ENCODE measurements at places on chromosomes 3 and 15.
A peak's percentile ranks its signal among the peaks of the same experiment; 100 is the strongest.

DNA sequence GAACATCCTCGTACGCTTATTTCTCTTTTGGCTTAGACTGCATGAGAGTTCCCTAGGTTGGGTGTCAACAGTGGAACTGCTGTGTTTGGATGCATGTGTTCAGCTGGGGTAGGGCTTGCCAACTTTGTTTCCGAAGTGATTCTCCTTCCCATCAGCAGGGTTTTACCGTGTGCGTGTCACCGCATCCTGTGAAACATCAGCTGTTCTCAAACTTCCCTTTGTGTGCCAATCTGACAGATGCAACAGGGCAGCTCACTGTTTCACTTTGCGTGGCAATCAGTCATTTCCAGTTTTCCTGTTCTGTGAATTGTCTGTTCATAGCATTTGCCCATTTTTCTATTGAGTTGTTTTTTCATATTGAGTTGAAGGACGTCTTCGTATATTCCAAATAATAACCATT, 218.8 kb downstream of the VPS13C start:
- DNase-seq: no peak

- DNase-seq: no peak
Observed at GRCh38 chr3:191461113-191461595, at the start of gene PYDC2. Gene PYDC2, plus strand, starts transcription at chr3:191461163. Its CDS starts 0 bp downstream, at chr3:191461163.

GRCh38 chr15:61130950-61131942, 97.9 kb downstream of the RORA start:
- no peak for DNase-seq

GRCh38 chr3:194140520-194141414, 4.8 kb downstream of the HES1 start:
- no peak for DNase-seq

DNA sequence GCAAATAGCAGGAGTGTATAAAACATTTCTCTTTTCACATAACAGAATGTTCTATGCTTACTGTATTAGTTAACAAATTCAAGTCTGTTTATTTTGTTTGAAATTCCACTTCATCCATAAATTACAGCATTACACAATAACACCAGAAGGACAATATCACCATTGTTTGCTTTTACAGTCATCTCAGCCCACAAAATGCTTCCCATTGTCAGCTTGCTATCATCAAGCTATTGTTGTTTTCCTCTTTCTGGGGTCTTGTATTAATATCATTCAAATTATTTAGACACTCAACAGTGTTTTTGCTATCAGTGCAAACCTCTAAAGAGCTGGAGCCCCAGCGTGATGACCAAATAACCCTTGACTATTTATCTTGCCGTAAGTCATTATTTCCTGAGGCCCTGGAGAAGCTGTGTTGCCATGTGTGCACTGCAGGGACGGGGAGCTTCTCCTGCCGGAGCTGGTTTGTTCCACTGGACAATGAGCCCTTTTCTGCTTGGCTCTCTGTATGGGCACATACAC, 1.1 kb downstream of the SAMMSON start:
- DNase-seq: no peak

GRCh38 chr3:189758186-189758585, 127.0 kb downstream of the TP63 start:
- no peak for DNase-seq

- DNase-seq: no peak
Observed at GRCh38 chr3:46228260-46229242, 13.7 kb upstream of the CCR3 start.

- DNase-seq: no peak
Observed at GRCh38 chr3:188331166-188331565, 177.2 kb downstream of the LPP start.

DNA sequence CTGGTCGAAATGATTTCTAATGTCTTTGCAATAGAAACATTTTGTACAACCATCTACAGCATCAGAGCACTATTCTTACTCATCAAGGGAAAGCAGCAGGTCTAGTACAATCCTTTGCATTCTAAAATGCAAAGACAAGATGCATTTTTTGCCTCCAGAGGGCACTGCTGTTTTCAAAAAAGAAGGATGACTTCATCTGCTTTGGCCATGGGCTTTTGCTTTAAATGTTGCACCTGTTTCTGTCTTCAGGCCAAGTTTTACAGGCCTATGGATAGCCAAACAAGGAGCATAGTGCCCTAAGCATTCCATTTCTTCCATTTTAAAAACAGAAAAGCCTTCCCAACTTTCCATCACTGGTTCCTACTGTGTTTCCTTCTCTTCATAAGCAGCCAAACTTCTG, 3.4 kb downstream of the PARP9 start:
- DNase-seq: peak; percentile 54

- DNase-seq: no peak
Observed at GRCh38 chr3:29291982-29292363, 11.1 kb downstream of the RBMS3 start.

DNA sequence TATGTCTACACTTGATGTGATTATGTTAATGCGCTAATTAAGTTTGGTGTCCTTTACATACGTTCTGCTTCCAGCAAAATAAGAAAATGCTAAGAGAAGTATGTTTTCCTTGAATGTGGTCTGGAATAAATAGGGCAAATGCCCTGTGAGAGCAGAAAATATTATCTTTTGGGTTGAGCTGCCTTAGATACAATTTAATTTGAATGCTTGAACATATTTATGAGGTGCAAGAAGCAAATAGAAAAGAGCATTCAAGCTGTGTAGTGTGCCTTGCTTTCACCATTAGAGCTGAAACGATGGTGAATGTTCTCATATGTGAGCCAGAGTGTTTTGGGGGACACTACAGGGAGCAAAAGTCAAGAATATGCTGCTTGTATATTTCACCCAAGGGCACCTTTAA, 15.9 kb upstream of the ARNT2 start:
- DNase-seq: no peak

DNA sequence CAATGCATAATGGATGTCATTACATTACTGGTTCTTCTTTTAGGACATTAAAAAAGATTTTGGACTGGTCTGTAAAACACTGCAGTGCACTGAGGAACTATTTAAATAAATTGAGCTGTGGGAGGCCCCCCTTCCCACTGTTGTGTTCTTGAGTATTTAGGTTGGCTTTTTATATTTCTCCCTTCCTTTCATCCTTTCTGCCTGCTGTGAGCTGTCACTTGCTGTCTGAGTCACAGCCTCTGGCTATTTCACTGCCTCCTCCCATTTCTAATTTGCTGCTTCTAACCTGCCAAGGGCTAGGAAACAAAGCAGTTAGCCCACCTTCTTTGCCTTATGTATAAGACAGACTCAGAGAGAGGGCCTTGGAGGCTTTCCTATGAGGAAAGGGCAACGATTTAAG, 89.0 kb upstream of the FNDC3B start:
- no peak for DNase-seq

DNA sequence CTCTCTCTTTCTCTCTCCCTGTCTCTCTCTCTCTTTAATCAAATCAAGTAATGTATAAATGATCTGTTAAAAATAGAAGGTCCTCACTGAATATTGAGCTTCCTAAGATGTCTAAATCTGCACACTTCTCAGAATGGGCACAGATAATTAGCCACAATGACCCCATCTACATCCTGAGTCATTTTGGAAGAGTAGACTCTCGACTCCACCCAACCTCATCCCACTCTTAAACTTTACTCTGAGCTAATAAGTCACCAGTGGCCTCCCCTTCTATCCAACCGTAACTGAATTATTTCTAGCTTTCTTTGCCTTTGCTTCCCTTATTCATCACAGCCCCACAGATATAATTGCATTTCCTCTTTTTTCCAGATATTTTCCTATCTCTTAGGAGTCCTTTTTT, 326.5 kb upstream of the ZNF717 start:
- DNase-seq: no peak

GRCh38 chr15:37134699-37135131, 34.4 kb upstream of the MEIS2 start:
- no peak for DNase-seq

GRCh38 chr3:52350416-52350815, 34.3 kb downstream of the DNAH1 start:
- no peak for DNase-seq

DNA sequence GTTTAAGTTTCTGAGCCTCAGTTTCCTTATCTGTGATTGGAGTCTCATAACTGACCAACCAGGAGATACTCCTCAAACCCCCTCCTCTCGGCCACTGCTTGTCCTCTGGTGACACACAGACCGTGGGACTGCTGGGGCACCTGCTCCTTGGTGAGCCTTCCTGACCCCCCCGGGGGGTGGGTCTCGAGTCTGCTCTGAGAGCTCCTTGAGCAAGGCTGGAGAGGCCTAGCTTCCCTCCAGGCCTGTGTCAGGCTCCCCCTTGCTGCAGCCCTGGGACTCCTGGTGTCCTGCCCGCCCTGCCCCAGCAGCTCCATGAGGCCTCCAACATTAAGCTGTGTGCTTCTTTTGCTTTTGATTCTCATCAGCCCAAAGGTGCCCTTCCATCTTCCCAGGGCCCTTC, 27.7 kb downstream of the SRPRB start:
- DNase-seq: no peak

- no peak for DNase-seq
Observed at GRCh38 chr3:127823426-127823857, 1.1 kb upstream of the MGLL start.

DNA sequence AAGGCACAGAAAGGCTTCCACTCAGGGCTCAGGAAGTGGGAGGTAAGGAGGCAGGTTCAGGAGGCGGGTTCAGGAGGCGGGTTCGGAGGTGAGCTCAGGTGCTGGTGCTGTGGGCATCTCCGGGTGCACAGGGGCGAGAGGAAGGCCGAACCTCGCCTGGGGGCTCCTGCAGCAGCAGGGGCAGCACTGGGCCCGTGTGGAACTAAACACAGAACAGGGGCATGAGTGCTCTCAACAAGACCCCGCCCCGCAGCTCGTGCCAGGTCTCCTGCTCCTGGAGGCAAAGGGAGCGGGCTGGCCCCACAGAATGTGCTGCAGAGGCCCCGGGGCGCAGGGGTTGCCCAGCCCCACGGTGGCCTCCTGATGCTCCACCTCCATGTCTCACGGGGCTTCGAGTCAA, 13.7 kb downstream of the ZDHHC19 start:
- no peak for DNase-seq

DNA sequence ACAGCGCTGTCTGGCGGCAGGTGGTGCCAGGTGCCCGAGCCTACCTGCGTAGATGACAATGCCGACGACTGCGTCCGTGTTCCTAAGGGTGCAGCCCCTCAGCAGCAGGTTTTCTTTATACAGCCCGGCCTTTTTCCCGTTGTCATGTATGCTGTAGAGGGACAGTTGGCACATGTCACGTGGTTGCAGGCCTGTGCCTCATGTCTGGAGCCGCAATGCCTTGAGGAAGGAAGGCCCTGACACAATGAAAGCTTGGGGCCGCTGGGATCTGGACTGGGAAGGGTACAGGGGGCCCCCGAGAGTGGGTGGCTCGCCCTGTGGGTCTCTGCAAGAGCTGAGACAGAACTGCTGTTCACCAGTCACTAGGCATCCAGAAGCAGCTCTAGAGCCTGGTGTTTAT, 136.0 kb downstream of the ATP10A start:
- no peak for DNase-seq

DNA sequence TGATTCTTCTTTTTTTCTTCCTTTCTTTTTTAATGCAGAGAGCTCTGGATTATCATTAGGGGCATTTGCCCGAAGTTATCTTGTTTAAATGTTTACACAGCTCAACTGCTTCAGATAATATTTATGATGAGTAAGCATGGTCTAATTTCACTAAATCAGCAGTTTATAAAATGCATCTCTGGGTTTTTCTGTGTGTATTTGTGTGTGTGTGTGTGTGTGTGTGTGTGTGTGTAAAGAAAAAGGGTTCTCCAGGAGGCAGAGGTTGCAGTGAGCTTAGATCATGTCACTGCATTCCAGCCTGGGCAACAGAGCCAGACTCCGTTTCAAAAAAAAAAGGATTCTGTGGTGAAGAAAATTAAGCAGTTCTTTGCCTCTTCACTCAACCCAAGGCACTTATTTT, 25.9 kb upstream of the TNFSF10 start:
- no peak for DNase-seq

DNA sequence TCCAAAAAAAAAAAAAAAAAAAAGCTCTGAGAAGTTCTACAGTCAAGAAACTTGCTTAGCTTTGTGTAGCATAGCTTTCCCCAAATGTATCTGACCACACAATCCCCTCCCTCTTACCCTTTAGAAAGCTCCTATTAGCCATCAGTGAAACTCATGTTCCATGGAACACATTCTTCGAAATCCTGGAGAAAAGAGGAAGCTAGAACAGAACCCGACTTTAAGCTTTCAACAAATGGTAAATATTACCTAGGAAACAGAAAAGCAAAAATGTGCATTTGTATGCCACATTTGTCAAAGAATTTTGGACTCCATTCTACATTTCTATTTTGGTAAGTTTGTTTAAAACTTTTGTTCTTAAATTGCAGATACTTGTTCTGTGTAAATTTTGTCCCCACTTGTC, 17.4 kb upstream of the CRTC3 start:
- DNase-seq: no peak

GRCh38 chr15:32747921-32748342, 30.1 kb downstream of the GREM1 start:
- DNase-seq: no peak

GRCh38 chr15:66502491-66502890, 2.2 kb downstream of the RPL4 start:
- no peak for DNase-seq

DNA sequence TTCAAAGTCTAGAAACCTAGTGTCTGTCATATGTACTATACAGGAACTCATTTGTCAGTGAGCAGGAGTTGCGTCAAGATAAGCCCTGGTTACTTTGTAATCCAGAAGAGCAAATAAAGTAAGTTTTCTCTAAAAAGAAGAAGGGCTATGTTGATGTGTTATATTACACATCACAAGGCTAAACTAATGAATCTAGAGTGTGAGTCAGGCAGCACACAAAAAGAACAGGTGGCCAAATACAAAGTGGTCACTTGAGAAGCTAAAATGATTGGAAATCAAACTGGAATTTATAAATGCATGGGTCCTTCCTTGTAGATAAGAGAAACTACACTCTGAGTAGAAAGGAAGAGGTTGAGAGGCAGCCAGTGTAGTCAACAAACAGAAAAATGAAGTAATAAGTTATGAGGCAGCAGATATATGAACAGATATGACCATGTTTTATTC, 771.6 kb downstream of the DIPK2A start:
- DNase-seq: no peak

DNA sequence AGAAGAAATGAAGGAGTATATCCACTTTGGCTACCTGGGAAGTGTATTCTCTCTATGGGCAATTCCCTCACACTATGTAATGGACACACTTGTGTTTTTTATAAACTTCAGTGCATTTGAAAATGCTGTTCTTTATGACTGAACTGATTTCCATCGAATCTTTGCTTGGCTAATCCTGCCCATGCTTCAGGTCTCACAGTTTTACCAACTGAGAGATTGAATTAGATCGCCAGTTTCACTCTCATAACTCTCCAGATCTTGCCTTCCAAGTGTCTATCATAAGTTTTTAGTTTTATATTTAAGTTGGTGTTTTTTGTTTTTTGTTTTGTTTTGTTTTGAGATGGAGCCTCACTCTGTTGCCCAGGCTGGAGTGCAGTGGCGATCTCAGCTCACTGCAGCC, 73.5 kb upstream of the MBNL1 start:
- DNase-seq: no peak

- no peak for DNase-seq
Observed at GRCh38 chr3:541062-541801, 344.7 kb downstream of the CHL1 start.

- no peak for DNase-seq
Observed at GRCh38 chr3:197125636-197126035, 96.0 kb upstream of the MELTF start.

GRCh38 chr3:150414258-150414657, 6.2 kb downstream of the TSC22D2 start:
- DNase-seq: no peak

- no peak for DNase-seq
Observed at GRCh38 chr3:60636846-60637245, 614.4 kb downstream of the FHIT start.

All from activated CD4-positive, alpha-beta T cell treated with anti-CD3 and anti-CD28 coated beads, Interleukin-2, amount 50 U/mL, for 4 hours (primary cell).